D721Med (cell line): ENCODE measurements at places on chromosomes 5 and 9.

GRCh38 chr5:17748201-17748600 lies 113.9 kb downstream of the TAF11L14 start:
- DNase-seq: no peak

DNA sequence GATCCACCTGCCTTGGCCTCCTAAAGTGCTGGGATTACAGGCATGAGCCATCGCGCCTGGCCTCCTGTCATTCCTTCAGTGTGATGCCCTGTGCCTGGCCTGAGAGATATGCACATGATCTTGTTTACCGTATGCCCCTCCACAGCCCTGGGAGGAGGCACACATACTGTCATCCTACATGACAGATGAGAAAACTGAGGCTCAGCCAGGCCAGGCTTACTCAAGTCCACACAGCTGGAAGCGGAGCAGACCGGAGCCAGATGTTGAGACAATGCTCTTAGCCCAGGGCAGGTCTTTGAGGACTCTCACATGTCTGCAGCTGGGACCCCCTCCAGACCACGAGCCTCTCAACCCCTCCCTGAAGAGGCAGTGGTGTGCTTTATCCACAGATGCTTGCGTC lies 38.7 kb upstream of the SH3PXD2B start:
- DNase-seq: no peak

- no peak for DNase-seq
Observed at GRCh38 chr5:176541338-176542134, 4.3 kb upstream of the RNF44 start.

- no peak for DNase-seq
Observed at GRCh38 chr9:116693233-116693731, 6.2 kb downstream of the TRIM32 start.

DNA sequence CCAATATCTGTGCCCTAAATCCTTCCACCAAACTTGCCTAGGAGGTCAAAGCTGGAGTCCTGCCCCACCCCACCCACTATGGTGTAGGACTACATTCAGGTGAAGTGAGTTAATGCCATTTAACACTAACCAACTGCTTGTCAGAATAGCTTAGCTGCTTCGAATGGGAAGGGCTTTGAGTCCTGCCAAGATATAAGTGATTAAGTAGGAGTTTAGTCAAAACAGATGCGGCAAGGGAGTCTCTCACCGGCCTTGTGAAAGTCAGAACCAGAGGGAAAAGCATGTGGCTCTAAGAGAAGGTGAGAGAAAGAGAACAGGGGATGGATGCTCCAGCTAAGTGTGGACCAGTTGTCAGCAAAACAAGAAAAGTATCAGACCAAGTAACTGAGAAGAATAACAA lies 132.6 kb downstream of the SPOCK1 start:
- DNase-seq: no peak

GRCh38 chr9:126496181-126496576 lies 117.5 kb upstream of the LMX1B start:
- DNase-seq: no peak

DNA sequence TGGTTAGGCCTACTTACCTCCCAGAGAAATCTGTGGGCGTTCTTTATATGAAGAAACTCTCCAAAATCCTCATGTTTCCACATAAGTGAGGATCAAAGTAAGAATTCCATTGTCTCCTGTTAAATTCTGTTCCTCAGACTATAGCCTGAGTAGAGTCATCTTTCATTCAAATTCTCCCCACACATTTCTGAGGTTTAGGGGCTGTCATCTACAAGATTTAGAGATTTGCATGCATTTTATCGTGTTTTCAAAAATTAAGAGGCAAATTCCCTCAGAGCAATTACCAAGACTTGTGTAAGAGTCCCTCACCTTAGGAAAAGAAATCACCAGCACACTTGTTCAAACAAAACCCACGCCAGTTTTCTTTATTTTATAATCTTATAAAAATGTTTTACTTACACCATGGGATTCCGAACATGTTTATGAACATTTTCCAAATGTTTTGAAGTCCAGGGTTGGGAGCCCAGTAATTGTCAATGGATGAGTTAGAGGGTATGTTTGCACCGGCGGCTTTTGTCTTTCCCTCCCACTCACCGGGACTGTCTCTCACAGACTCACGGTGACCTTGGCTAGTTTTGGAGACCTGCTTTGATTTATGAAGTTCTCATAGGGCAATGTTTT lies 367.6 kb downstream of the ENC1 start:
- DNase-seq: no peak

GRCh38 chr9:127686461-127687393 lies 20.1 kb upstream of the CFAP157 start:
- no peak for DNase-seq

GRCh38 chr9:114968671-114969070 lies 38.3 kb upstream of the TNFSF8 start:
- no peak for DNase-seq

DNA sequence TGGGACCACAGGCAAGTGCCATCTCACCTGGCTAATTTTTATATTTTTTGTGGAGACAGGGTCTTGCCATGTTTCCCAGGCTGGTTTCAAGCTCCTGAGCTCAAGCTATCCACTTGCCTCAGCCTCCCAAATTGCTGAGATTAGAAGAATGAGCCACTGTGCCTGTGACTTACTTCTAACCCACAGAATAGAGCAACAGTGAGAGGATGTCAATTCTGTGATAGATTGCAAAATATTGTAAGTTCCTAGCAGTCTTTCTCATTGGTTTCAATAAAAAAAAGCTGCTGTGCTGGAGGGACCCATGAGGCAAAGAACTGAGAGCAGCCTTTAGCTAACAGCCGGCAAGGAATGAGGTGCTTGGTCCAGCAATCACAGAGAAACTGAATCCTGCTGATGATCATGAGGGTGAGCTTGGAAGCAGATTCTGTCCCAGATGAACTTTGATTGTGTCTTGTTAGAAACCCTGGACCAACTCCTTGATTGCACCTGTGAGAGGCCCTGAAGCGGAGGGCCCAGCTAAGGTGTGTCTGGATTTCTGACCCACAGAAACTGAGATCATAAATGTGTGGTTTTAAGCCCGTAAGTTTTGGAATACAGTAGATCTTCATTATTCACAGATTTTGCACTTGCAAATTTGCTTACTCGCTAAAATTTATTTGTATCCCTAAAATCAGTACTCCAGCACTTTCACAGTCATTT lies 149.7 kb downstream of the GCNT1 start:
- no peak for DNase-seq

- DNase-seq: no peak
Observed at GRCh38 chr5:141585594-141585993, 33.2 kb downstream of the DIAPH1 start.

DNA sequence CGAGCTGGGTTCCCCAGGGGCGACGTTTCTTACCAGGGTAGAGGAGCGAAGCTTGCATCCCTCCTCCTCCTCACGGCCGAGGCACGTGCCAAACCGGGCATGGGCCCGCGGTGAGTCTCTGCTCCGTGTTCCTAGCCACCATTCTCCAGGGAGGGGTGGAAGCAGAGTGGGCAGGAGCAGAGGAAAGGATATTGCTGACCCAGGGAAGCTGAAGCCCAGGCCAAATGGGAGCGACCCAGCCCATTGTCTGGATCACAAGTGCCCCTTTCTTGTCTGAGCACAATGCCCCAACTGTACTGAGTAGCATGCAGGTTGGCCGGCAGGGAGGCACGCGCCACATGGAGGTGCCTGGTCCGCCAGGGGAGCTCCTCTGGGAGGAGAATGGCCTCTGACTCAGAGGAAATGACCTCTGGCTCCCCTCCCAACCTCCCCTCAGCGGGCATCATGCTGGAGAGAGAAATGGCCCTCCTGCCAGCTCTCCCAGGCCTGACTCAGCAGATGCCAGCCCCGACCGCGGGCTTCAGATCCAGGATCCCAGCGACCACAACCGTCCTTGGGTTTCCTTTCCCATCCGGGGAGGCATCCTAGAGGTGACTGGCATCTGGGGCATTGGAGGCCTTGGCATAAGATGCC lies 1.1 kb downstream of the PRR7 start:
- no peak for DNase-seq

- DNase-seq: no peak
Observed at GRCh38 chr5:130151239-130151638, 247.0 kb downstream of the CHSY3 start.

- DNase-seq: no peak
Observed at GRCh38 chr9:75071530-75072122, 16.3 kb downstream of the NMRK1 start.

- DNase-seq: no peak
Observed at GRCh38 chr5:149416987-149417710, 38.1 kb upstream of the IL17B start.

GRCh38 chr9:130770679-130771442 lies 64.2 kb upstream of the ABL1 start:
- no peak for DNase-seq

DNA sequence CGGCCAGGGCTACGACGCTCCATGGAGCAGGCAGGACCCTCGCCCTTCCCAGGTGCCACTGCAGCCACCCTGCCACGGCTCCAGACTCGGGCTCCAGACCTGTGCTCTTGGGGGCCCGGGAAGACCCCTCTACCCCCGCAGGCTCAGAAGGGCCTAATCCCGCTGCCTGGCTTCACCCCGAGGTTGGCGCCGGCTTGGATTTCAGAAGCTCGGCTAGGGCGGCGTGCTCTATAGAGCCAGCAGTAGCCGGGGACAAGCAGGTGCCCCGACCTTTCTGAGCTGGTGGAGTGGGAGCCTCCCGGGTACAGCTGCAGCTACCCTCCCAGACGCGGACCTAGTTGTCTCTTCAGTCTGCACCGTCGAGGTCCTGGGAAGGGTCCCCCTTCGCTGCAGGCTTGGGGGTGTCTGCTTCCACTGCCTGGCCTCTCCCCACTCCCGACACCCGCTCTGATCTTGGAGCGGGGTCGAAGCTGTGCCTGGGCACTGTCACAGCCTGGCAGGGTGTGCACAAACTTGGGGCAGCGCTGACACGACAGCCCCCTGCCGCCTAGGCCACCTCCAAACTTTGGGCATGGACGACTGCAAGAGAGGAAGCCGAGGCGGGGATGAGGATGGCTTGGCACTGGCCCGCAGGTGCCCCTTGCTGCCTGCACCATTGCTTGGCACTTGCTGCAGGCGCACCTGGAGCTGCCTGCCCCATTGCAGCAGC lies 1366.1 kb upstream of the CDH9 start:
- no peak for DNase-seq

GRCh38 chr5:138967791-138968448 lies 92.8 kb upstream of the LRRTM2 start:
- DNase-seq: no peak

DNA sequence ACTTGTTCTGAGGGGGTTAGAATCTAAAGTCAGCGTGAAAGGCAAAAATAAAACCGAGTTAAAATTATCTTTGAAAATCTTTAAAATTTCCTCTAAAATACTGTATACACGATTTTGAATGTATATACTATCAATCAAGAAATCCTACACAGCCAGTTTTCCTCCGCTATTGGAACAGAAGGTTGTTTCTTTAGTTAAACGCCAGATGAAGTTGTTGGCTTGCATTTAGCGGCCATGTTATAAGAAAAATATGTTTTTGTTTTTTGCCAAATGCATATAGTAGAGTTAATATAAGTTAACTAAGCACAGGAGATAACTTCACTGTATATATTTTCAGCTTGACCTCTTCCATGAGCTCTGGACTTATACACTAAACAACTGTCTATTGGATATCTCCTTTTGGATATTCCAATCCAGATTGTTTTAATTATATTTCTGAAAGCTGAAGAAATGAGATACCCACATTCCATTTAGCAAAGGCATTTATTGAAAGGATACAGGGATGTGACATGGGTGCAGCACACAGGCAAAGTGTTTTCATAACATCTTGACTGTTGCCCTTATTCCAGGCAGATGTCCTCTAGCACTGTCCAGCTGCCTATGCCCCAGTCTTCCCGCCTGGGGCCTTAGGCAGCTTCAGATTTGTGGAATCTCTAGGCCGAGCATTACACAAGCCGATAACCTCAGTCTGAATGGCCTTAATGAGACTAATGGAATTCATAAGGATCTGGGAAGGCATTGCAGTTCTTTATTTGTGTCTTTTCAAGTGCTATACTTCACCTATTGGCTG lies 10.0 kb upstream of the ATG10 start:
- DNase-seq: no peak

DNA sequence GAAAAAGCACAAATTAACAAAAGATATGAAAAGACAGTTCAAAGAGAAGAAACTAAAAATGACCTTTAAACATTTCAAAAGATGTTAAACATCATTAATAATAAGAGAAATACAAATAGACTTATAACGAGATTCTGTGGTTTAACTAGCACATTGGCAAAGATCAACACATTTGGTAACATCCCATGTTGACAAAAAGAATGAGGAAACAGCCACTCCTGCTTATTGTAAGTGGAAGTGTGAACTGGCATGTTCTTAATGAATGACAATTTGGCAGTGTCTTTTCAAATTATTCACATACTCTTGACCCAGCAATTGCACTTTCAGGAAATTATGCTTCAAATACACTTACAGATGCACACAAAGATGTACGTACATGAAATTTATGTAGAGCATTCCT lies 176.3 kb downstream of the TLE1 start:
- DNase-seq: no peak

GRCh38 chr5:30436691-30437090 lies 756.8 kb upstream of the CDH6 start:
- no peak for DNase-seq

DNA sequence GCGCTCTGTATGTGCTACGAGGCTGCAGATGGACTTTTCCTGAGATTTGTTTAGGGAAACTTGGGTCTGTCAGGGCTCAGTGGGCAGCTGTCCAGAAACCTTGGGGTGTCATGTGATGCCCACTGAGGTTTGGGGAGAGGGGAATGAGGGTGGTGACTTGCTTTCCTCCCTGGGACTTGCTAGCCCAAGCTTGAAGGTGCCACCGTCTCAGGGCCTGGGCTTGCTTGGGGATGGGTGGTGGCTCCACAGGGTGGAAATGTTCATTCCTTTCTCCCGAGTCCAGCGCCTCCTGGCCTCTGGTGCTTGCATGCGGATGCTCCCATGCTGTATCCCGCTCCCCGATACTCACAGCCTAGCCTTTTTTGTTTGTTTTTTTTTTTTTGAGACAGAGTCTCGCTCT lies 33.3 kb downstream of the ZNF618 start:
- no peak for DNase-seq

GRCh38 chr5:69007163-69007562 lies 86.7 kb upstream of the SLC30A5 start:
- DNase-seq: no peak

- no peak for DNase-seq
Observed at GRCh38 chr9:28086881-28087280, 513.6 kb upstream of the C9orf72 start.

- no peak for DNase-seq
Observed at GRCh38 chr9:121581786-121582600, 69.4 kb upstream of the DAB2IP start.

- DNase-seq: no peak
Observed at GRCh38 chr9:87818308-87818707, 64.4 kb upstream of the SPATA31E1 start.
